ENCODE measurements at places on chromosomes 1 and 21.

DNA sequence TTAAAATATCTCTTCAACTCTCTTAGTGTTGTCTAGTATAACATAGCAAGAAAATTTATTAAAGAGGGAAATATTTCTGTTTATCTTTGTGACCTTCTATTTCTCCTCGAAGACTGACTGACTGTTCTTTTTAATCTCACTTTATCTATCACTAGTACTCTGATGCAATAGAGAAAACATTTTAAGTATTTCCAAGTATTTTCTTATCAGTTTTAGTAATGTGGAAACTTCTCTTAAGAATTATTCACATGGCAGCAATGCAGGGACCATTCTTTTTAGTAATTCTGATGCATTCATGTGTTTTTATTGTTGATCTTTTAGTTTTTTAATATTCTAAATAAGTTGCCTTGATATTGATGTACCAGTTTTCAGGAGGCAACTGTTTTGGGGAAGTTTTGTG is 115.7 kb downstream of the NEK7 start:
- no peak for DNase-seq

GRCh38 chr1:202011994-202012393 is 1.6 kb downstream of the ELF3 start:
- no peak for DNase-seq

DNA sequence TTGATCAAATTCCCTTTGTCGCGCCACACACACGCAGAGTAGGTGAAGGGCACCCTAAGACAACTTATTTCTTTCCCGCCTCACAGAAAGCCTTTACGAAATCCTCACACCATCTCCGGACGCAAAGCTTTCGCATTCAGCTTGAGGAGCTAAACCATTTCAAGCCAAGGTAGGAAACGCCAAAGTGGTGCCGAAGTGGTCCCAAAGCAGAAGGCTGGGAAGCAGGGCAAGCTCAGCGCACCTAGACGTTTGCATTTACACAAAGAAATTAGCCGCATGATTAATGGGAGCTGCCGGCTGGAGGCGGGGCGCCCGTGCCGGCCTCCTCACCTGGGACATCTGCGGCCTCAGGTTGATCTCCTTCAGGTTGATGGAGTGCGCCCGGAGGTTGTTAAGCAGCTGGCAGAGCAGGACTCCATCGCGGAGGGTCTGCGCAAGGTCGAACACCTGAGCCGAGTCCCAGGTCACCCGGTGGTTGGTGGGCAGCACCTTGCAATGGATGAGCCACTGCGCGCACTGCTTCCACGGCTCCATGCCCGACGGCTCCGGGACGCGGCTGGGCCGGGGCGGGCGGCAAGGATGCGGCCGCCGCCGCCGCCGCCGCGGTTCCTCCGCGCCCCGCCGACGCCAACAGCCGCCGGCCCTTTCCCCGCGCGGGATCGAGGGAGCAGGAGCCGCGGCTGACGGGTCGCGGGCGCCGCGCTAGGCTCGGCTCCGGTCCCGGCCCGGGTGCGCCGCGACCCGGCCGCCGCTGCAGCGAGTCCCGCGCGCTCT is 457 bp downstream of the VAV3 start:
- DNase-seq, result peak; percentile 56

DNA sequence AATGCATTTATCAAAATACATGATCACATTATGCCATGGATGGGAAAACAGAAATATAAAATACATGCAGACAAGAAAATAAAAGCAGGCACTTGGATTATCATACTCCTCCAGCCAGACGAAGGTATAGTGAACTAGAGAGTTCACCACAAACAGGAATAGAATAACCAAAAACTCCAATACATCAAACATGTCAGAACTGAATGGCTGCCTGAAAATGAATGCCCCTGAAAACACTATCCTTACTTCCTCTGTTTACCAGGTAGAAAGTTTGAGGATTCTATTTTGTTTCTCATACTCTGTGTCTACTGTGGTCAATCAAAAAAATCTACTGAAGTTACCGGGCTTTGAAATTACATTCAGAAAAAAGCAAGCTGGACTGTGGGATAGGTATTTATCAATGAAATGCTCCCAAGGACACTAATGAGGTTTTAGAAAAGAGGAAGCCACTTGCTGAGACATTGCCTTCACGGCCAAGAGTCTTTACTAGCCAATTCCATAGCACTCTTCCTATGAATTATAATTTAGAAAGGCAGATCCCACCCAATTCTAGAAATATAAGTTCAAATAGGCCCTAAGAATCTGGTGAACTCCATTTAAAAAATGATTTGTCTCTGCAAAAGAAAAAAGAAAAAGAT is 197.7 kb downstream of the SMYD3 start:
- DNase-seq, result no peak

- no peak for DNase-seq
These were observed 20.7 kb downstream of the FOXO6 start for GRCh38 chr1:41381692-41382479.

- no peak for DNase-seq
These were observed 66.9 kb downstream of the ST6GALNAC5 start for GRCh38 chr1:76933847-76934815.

DNA sequence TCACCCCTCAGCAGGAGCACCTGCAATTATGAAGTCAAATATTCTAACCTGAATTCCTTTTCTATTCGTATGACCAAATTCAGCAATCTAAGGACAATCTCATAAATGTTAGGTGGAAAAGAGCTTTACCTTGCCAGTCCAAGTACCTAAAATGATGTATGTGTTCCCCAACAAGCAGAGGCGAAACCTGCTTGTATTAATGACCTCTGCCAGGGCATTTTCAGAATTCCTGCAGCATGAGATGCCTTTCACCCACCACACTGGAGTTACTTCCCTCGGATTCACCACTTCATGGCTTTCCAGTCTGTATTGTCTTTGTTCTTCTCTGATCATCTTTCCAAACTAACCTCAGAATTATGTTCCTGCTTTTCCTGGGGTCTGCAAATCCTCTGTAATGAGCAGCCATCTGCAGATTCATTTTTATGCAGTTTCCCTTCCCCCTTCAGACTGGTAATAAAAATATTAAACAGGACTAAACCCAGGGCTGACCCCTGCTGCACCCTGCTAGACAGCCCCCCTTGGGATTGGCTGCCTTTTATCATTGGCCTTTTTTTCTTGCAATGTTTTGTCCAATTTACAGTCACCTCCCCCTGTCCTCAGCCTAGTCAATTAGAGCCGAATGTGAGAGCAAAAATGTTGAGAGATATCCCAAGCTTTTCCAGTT is 26.6 kb upstream of the CASQ2 start:
- DNase-seq, result no peak

DNA sequence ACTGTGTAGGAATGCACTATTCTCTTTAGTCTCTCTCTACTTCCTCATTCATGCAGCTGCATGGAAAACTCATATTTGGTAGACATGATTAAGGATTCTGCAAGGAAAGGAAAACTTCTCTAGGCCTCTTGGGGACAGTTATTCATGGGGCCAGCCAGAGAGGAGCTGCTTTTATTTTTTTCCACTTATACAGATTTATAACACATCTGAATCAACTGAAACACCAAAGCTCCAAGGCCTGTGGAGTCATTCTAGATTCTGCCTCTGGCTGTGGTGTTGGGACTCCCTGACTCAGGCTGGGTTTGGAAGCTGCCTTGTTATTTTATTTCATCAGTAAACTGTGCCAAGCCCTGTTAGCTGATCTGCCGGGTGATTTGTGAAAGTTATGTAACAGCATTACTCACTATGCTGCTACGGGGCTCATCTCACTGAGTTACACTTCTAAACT is 83.9 kb upstream of the EDEM3 start:
- DNase-seq, result no peak

DNA sequence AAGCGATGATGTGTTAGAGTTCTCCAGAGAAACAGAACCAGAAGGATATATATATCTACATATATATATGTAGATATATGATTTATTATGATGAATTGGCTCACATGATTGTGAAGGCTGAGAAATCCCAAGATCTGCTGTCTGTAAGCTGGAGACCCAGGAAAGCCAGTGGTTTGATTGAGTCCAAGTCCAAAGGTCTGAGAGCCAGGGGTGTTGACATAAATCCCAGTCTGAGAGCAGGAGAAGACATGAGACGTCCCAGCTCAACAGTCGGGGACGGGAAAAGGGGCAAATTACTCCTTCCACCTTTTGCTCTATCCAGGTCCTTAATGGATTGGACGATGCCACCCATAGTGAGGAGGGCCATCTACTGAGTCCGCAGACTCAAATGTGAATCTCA is 126.6 kb downstream of the PRDM2 start:
- DNase-seq, result no peak

DNA sequence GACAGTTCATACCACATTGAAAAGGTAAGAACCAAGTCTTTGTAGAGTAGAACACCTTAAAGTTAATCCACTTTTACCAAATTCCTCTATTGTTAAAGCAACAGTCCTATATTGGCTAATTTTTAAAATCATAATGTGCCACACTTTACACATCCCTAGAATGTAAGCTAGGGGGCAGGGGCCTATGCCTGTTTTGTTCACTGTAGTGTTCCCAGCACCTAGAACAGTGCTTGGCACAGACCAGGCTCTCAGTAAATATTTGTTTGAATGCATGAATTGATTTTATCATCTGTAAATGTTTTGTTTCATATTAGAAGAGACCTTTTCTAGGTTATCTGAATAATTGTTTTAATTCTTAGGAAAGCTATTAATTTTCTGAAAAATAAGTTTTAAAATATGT is 9.1 kb downstream of the SMAP2 start:
- no peak for DNase-seq

All from CD4-positive, CD25-positive, alpha-beta regulatory T cell (primary cell).